ENCODE measurements at places on chromosomes 5 and 9. TPM values are rescaled to one million over a fixed set of nuclear protein-coding genes. Genes with fewer than 3 reads are reported as not detected.

Gene LRRC19
- 11.9 TPM for polyA plus RNA-seq

Gene UAP1L1
- 6.6 TPM for polyA plus RNA-seq

Gene SLC36A3
- polyA plus RNA-seq: not detected

DNA sequence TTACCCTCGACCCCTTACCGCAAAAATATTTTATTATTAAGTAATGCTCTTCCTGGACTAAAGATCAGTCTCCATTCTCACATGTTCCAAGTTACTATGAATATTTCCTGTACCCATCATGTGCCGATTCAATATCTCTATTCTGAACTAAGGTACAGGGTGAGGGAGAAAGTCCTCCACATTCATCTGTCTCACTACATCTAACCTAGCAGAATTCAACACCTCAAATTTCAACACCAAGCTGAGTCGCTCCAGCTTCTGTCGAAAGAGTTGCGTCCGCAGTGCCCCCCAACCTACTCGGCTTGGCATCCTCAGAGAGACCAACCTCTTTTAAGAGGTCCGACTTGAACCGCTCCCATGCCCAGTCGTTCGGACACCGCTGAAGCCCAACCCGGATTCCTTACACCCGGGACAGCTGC lies 1.0 kb downstream of the CERT1 start:
- DNase-seq: no peak

GRCh38 chr5:56094579-56095361 lies 100.0 kb upstream of the IL6ST start:
- no peak for DNase-seq

DNA sequence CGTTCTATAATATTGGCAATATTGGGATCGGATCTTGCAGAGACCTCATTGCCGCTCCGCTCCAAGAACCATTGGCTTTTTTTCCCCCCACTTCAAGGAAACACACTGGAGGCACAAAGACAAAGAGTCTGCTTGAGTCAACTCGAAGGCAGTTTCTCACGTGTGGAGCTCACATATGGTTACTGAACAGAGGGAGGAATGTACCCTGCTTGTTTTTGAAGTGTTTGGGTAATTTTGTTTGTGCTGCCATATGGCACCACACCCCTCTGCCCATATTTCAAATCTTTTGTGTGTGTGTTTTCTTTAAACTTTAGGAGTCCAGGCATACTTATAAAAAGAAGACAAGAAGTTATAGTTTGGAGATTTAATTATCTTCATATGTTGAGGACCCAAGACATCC lies 595.9 kb downstream of the DTWD2 start:
- DNase-seq: no peak

GRCh38 chr5:138610918-138611677 lies 35.9 kb upstream of the HSPA9 start:
- no peak for DNase-seq

- DNase-seq: no peak
These were observed 421.7 kb downstream of the CDH12 start for GRCh38 chr5:22431406-22431805.

DNA sequence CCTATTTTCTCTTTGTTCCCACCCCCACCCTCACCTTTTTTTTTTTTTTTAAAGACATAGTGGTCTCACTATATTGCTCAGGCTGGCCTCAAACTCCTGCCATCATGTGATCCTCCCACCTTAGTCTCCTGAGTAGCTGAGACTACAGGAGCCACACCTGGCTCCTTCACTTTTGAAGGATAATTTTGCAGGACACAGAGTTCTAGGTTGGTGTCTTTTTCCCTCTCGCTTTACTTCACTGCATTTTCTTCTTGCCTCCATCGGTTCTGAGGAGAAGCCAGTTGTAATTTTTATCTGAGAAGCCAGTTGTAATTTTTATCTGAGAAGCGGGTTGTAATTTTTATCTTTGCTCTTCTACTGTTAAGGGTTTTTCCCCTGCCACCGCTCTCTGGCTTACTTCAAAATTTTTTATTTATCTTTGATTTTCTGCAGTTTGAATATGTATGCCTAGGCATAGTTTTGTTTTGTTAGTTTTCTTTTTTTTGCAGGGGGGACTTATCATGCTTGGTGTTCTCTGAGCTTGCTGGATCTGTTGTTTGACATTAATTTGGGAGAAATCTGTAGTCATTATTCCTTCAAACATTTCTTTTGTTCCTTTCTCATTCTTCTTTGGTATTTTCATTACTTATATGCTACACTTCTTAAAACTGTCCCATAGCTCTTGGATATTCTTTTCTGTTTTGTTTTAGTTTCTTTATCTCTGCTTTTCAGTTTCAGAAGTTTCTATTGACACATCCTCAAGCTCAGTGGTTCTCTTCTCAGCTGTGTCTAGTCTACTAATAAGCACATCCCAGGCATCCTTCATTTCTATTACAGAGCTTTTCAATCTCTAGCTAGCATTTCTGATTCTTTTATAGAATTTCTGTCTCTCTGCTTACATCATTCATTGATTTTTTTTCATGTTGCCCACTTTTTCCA lies 148.2 kb upstream of the CHD1 start:
- DNase-seq: no peak

GRCh38 chr9:136634904-136635303 lies 27.8 kb upstream of the EGFL7 start:
- DNase-seq: no peak
